WTC11 (cell line): ENCODE measurements at places on chromosomes 3 and 15.

- no peak for DNase-seq
Observed at GRCh38 chr3:6928064-6928463, 67.1 kb downstream of the GRM7 start.

- no peak for DNase-seq
Observed at GRCh38 chr15:101056366-101057334, 137.5 kb downstream of the LRRK1 start.

GRCh38 chr3:71680603-71681002 is 44.6 kb downstream of the EIF4E3 start:
- no peak for DNase-seq

GRCh38 chr15:48596415-48596814 is 49.1 kb downstream of the FBN1 start:
- no peak for DNase-seq

GRCh38 chr15:25094519-25094918 is 139.7 kb downstream of the SNRPN start:
- DNase-seq, result no peak

GRCh38 chr3:123688241-123688747 is 103.4 kb upstream of the HACD2 start:
- DNase-seq, result no peak

GRCh38 chr3:117512975-117513374 is 803.4 kb downstream of the TUSC7 start:
- DNase-seq, result no peak

DNA sequence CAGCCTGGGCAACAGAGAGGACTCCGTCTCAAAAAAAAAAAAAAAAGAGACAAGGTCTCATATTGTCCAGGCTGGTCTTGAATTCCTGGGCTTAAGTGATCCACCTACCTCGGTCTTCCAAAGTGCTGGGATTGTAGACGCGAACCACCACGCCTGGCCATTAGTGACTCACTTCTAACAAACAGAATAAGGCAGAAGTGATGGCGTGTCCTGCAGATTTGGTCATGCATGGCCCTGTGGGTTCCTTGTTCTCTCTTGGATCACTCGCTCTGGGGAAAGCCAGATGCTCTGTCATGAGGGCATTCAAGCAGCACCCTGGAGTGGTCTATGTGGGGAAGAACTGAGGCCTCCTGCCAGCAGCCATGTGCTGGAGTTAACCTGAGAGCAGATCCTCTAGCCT is 27.4 kb upstream of the TJP1 start:
- no peak for DNase-seq

- DNase-seq, result no peak
Observed at GRCh38 chr3:124401843-124402242, 328.4 kb upstream of the UMPS start.

DNA sequence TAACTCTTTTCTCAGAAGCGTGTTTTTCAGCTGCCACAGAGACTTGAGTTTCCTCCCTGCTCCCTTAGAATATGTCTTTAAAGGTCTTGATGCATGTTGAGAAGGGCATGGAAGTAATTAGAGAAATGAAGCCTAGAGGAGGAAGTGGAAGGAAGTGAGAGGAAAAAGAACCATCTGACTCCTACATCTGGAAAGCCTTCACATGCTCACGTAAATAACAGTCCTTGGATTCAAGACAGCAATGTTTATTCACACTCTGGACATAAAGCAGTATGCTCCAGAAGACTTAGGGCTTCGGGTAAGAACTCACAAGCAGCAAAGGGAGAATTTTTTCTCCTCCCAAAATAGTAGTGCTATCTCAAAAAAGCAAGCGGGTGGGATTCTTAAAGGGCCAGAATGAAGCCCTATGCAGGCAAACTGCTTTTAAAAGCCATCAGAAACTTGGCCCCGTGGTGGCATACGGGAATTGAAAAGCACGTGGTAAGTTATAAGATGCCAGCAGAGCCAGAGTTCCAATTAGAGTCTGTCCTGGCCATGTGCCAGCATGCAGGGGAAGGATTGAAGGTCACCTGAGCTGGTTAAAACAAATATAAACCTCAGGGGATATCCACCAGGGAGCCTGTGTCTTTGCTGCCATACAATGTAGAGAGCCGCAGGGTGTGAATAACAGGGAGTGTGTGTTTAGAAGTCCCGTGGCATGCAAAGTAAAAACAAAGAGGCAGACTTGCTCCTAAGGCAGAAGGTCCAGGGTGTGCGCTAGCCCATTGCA is 380.8 kb upstream of the NDN start:
- DNase-seq, result no peak

DNA sequence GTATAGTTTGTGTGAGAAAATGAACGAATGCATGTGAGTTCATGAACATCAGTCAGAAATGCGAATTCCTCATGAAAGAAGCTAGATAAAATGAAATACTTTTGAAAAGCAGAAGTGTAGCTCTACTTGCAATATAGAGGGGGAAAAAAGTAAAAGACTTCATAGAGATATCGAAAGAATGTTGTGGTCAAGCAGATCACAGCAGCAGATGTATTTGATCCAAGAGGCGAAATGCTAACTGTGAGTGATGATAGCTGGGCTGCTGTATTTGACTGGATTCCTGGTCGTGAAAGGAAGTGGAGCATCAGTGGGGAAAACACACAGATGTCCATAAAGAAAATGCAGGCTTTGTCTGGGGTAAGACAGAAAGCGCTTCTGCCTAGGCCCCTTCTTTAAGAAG is 112.4 kb downstream of the ADAMTSL3 start:
- DNase-seq, result no peak

DNA sequence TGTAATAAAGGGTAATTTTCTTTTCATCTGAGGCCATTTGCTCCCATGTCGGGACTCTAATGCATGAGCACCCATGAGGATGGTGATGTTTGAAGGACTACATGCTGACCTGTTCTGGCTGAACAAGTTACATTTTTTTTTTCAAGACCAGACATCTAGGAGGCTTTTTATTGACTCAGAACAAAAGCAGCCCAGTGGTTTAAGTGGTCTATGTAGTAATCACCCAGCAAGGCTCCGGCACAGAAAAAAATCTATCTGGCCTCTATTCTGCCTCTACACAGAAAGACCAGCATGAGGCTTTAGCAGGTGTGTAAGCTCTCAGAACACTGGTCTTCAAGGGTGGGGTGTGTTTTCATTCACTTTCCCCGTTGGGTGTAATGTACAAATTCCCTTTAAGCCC is 95.1 kb upstream of the ZBED2 start:
- DNase-seq, result no peak

DNA sequence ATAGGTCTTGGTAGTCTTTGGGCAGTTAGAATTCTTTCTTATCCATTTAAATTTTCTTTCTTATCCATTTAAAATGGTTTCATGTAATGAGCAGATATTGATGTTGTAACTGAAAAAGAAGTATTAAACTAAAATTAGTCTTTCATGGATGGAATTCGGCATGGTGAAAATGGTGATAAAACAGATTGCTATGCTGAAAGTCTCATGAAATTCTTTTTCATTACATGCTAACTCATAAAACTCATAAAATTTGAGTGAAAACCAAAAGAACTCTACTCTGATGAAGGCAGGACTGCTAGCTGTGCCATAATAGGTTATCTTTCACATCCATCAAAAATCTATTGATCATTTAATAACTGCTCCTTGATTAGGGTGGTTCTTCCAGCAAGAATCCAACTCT is 3.9 kb upstream of the CD96 start:
- no peak for DNase-seq

- no peak for DNase-seq
Observed at GRCh38 chr3:114800272-114801031, 346.6 kb downstream of the ZBTB20 start.

DNA sequence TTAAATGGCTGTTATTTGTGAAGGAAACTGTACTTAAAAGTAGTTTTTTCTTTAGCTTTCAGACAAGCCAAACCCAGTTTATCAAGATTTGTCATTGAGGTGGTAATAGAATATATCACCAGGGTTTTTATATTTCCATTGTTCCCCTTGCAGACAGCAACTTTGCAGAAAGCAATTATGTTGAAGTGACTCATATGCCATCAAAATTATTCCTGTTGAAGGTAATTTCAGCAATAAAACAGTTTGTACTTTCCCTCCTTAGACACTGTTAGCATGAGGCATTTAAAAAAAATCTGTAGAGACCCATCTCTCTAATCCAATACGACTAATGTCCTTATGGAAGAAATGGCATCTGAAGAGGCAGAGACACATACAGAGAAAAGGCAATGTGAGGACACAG is 219.0 kb downstream of the NFKBIZ start:
- DNase-seq, result no peak

- no peak for DNase-seq
Observed at GRCh38 chr15:58374147-58374546, 57.6 kb upstream of the LIPC start.

DNA sequence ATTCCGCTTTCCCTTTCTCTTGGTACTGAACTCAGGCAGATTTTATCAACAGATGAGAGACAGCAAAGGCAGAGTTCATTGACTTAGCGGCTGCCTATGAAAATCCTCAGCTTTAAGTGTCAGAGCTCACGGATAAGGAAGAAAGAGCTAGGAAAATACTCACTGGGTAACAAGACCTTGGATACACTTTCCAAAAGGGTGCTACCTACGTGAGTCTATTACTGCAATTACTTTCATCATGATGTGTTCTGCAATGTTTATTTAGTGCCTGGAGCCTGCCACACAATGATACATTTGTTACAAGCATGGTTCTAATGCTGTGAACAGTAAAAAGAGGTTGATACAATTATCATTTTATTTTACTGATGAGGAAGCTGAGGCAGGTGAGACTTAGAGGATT is 177.5 kb downstream of the GRM7 start:
- DNase-seq, result no peak

GRCh38 chr3:10515396-10515795 is 10.0 kb upstream of the ATP2B2 start:
- DNase-seq, result no peak

GRCh38 chr15:82999905-83000671 is 11.4 kb downstream of the C15orf40 start:
- DNase-seq, result peak; percentile 15

GRCh38 chr15:68626283-68626682 is 47.5 kb downstream of the CORO2B start:
- no peak for DNase-seq

DNA sequence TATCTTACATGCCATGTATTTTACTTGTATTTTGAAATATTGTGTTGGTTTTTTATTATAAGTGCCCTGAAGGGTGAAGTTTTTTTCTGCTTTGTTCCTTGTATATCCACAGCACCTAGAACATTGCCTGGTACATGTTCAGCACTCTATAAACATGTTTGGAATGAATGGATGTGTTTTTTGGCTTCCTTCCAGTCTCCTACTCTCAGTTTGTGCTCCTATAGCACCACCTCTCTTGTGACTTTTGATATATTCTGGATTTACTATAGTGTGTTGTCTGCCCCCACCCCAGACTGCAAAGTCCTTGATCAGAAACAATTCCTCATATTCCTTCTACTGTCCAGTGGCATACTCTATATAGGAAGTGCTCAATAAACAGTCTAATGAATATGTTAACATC is 60.6 kb downstream of the PLCL2 start:
- no peak for DNase-seq
